ENCODE measurements at places on chromosomes 1 and 21. TPM values are rescaled to one million over a fixed set of nuclear protein-coding genes. Genes with fewer than 3 reads are reported as not detected.

The LRIF1 gene
- polyA plus RNA-seq, result 35.5 TPM

DNA sequence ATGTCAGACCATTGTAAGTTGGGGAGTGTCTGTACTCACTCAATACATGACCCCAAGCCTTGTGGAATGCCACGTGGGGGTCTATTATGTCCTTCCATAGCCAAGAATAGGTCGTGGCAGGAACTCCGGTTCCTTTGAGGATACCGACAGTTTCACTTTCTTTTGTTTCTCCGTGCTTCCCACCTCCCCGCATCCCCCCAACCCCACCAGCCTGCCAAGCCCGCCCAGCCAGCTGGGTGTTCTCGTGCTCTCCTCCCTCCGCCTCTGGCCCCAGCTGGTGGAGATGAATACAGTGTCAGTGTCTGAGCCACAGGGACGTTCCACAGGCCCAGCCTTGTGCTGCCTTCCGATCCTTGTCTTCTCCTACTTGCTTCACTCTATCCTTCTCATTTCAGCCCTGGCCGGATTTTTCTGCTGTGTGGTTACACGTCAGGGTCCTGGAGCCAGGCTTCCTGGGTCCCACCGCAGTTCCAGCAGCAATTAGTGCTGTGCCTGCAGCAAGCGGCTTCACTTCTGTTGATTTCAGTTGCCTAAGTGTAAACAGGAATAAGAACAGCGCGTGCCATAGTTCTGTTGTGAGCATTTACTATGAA lies 4.1 kb upstream of the AGTRAP start:
- DNase-seq, result no peak

DNA sequence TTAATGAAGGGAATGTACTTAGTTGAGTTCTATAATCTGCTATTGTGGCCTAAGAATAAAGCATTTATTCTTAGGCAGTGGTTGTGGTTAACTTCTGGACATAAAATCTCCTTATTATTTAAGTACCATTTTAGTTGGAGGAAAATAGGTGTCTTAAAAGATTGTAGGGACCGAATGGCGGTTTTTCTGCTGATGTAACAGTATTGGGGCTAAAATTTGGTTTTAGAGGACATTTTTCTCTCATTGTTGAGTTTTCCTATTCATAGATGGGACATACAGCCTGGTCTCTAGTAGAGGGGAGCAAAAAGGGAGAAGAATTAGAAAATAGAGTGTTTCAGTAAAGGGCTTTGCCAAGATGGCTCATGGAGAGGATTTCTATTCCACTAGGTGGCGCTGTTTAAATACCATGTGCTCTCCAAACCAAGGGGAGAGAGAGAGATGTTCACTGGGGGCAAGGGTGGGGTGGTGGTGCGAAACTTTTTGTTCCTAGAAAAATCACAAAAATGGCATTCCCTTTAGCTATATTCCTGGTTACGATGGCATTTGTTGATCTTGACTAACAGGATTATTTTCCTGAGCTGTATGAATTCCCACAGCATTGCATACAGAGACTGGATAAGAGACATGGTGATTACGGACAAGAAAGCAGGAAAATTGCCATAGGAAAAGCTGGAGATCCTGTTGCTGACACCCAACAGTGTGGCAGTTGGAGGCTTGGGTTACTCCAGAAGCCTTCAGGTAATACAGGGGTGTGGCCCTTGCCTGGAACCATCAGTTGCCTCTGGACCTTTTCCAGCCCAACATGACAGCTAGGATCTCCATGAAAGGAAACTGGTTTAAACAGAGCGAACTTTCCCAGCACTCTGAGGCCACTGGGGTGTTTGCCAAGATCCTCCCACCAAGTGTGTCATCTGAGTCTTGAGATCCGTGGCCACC lies 18.2 kb upstream of the FCGR2A start:
- DNase-seq, result peak; percentile 56

DNA sequence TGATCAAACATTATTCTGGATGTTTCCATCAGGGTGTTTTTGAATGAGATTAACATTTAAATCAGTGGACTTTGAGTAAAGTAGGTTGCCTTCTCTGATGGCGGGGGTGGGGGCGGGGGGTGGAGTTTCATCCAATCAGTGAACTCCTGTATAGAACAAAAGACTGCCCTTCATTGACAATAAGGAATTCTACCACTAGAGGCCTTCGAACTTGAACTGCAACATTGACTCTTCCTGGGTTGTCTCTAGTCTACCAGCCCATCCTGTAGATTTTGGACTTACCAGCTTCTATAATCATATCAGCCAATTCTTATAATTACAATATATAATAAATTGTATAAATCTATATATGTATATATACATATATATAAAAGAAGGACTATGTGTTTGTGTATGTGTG lies 520.4 kb upstream of the CXADR start:
- no peak for DNase-seq

DNA sequence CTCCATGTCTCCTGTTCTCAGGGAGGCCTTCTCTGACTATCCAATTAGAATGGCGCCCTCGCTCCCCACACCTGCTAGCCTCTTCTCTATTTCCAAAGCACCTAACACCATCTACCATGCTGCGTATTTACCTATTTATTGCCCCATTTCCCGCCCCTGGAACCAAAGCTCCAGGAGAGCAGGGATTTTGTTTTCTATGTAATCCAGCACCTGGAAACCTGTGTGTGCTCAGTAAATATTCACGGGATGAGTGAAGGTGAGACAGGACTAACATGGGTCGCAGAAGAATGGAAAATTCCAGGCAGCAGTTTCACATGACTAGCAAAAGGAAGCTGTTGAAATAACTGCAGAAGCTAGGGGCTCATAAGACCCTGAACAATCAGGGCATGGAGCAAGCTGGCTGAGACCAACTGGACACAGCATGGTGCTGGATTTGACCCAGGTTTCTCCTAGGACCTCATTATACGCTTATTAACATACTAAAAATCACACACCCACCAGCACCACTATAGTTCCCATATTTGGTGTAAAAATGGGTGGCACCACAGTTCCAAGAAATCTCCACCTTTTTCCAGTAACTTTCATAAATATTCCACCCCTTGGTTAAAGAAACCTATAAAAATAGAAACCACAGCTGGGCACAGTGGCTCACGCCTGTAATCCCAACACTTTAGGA lies 15.1 kb upstream of the TENT5B start:
- no peak for DNase-seq

DNA sequence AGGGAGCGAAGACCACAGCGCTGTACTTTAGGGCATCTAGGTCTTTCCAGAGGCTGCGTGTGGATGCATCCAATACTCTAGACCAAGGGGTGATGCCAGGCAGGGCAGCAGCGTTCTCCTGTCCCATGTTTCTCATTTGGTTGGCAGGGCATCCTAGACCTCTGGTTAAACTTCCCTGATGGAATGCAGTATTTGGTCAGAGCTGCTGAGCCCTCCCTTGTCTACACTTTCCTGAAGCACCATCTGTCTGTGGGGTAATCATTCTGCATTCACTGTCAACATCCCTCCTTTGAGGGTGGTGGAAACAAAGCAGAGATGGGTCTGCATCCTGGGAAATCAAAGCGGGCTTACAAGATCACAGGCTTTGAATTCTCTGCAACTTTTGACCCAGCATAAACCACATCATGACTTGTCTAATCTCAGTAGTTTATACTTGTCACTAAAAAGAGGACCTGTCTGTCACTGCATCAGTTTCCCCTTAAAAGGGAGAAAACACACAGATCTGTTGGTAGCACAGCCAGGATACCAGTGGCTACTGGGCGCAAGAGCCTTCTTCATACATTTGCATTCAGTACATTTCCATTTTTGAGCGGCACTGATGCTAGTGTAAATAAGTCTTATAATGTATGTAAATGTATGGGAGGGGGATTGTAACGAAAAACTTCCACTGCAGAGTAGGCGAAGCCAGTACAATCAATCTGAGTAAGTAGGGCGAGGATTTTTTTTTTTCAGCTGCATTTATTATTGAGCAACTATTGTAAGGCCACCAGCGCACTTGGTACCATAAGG lies 106.3 kb downstream of the GALNT2 start:
- DNase-seq, result no peak

The SYTL1 gene
- 68.4 TPM for polyA plus RNA-seq

DNA sequence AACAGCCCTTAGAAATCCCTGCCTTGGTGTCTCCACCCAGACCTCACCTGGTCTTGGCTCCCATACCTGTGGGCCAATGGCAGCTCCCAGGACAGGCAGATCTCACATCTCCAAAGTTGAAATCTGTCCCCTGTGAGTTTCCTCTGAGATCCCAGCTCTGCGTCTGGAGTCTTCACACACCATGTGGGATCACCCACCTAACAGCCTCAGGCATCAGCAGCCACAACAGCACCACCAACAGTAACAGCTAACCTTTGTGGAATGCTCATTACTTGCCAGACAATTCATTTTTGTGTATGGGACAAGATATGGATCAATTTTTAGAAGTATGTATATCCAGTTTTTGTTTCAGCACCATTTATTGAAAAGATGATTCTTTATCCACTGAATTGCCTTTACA lies 523.2 kb downstream of the MATN1 start:
- no peak for DNase-seq

- no peak for DNase-seq
Observed at GRCh38 chr1:202438393-202439174, 90.1 kb downstream of the PPP1R12B start.

DNA sequence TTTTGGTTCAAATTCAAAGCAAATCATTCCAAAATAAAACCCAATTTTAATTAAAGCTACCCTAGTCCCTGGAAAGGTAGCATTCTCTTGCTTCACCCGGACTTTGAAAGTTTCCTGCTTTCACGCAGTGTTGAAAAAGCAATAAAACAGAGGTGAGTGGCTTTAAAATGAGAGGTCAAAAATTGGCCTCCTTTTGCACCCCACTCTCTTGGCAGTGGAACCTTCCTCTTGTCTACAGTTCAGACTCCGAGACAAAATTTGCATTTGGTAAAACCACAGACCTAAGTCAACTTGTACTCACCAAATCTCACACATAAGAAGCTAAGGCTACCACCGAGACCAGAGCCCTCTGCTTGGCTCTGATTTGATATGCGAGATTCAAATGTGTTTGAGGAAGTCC lies 252.7 kb downstream of the TTLL7 start:
- DNase-seq, result no peak

- DNase-seq, result no peak
Observed at GRCh38 chr1:184497959-184498723, 111.3 kb downstream of the C1orf21 start.

DNA sequence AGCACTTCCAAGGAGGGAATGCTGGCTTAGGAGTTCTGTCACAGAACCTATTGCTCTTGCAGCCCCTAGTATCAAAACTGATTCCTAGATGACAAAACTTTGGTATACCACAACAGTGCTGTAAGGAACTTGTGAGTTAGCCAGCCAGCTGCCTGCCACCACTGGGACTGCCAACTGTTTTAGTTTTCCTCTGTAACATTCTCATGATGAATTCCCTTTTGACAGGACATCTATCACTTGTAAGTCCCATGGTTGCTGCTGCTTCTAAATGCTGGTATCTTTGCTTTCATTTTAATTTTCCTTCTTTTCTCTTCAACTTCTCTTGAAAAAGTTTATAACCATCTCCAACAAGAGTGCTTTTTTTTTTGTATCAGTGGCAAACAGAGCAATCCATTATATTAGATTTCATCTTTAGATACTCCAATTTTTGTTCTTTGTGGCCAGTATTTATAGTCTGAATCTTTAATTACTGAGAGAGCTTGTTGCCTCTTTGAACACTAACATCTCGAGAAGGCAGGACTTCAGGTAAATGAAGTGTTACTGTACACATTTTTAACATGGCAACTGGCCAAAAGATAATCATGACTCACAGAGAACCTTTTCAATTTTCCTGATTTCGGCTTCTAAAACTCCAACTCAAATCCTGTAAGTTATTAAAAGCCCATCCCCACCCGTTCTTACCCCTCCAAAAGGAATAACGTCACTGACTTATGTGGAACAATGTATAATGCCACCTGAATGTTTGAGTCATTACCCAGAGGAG lies 19.8 kb downstream of the DBT start:
- no peak for DNase-seq

- DNase-seq, result no peak
Observed at GRCh38 chr1:210978974-210979354, 155.0 kb downstream of the KCNH1 start.

GRCh38 chr1:244705261-244706234 lies 52.6 kb downstream of the DESI2 start:
- no peak for DNase-seq

The CLDN17 gene
- polyA plus RNA-seq, result not detected

The MTARC1 gene
- 0.29 TPM for polyA plus RNA-seq

DNA sequence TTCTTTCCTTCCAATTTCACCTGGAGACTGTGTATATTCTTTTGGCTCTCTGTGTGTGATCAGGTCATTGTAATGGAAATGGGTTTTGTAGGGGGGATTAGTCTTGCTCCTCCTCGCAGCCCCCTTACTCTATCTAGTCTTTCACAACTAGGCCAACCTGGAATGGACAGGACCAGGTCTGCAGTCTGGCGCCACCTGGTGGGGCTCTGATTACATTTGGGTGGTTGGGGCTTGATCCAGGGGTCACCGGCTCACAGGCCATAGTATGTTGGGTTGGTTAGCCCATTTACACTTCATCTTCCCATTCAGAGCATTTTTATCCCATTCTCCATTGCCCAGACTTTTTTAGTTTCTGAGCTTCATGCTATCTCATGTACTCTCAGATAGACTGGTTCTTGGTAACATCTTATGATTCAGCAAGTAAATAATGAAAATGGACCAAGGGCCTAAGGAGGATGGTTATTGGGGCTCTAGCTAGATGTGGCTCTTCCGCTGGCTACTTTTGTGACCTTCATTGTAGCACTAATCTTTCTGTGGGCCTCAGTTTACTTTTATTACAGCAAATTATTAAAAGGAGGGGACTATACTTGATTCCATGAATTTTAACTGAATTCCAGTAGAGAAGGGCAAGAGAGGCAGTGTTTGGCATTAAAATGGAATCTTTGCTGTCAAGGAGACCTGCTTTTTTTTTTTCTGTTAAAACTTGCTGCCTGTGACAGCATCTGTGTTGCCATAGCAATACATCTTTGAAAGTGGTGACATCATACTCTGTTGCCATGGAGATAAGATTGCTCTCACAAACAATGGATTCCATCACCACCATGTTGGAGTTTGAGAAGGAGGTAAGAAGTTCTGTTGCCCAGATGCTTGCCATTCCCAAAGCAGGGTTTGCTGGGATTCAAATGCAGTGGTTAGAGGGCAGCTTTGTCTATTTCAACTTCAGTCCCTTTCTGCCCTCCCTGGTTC lies 150.1 kb downstream of the PLXNA2 start:
- peak; percentile 18 for DNase-seq

DNA sequence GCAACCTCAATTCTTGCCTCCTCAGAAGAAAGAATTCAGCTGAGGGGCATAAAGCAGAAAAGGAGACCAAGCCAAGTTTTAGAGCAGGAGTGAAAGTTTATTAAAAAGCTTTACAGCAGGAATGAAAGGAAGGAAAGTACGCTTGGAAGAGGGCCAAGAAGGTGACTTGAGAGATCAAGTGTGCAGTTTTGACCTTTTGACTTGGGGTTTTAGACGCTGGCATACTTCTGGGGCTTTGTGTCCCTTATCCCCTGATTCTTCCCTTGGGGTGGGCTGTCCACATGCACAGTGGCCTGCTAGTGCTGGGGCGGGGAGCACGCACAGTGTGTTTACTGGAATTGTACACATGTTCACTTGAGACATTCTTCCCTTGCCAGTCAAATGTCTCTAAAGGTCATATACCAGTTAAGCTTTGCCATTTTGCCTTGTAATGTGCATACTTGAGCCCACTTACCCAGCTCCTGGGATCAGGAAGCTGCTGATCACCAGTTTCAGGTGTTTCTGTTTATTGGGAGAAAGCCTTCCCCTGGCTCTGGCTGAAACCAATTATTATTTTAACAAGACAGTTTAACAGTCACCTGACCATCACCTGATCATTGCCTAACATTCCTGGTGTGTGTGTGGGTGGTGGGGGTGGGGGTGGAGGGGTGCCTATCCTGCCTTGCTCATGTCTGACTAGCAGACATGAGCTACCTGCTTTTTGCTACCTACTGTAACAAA lies 36.2 kb downstream of the UTP25 start:
- DNase-seq, result no peak

The DCST2 gene
- polyA plus RNA-seq, result not detected
